ENCODE measurements at places on chromosomes 6 and 20. TPM values are rescaled to one million over a fixed set of nuclear protein-coding genes. Genes with fewer than 3 reads are reported as not detected.

Gene APCDD1L
- 0.99 TPM for polyA plus RNA-seq

DNA sequence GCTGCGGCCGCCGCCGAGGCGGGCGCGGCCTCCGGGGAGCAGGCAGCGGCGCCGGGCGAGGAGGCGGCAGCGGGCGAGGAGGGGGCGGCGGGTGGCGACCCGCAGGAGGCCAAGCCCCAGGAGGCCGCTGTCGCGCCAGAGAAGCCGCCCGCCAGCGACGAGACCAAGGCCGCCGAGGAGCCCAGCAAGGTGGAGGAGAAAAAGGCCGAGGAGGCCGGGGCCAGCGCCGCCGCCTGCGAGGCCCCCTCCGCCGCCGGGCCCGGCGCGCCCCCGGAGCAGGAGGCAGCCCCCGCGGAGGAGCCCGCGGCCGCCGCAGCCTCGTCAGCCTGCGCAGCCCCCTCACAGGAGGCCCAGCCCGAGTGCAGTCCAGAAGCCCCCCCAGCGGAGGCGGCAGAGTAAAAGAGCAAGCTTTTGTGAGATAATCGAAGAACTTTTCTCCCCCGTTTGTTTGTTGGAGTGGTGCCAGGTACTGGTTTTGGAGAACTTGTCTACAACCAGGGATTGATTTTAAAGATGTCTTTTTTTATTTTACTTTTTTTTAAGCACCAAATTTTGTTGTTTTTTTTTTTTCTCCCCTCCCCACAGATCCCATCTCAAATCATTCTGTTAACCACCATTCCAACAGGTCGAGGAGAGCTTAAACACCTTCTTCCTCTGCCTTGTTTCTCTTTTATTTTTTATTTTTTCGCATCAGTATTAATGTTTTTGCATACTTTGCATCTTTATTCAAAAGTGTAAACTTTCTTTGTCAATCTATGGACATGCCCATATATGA lies 3.2 kb downstream of the MARCKS start:
- peak overlapping the region; percentile 100 for H3K4me3 ChIP-seq
- peak overlapping the region; percentile 99 for H3K27ac ChIP-seq
- no peaks in the 10 kb centered on the region for H3K27me3 ChIP-seq
- H3K4me1 ChIP-seq: peaks cover 17% of the 10 kb centered on the region
- DNase-seq: peak; percentile 65

Gene OPRM1
- polyA plus RNA-seq: 0.15 TPM

Gene DEFB124
- 0.26 TPM for polyA plus RNA-seq

Gene CLVS2
- polyA plus RNA-seq: 0.05 TPM

DNA sequence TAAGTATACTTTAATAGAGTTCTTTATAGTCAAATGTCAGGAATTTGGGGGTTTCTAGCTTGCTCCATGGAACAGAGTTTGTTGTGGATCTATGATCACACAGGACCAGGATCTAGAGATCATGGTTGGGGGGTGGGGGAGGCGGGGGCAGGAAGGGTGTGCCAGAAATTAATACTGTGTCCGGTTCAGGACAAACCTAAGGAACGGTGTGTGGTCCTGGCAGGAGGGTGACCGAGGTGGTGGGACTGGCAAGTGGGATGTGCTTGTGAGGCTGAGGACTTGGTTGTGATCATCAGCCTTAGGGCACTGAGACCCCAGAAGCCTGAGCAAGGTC lies 27.9 kb downstream of the GSTA3 start:
- peak overlapping the region; percentile 55 for H3K4me3 ChIP-seq
- H3K27ac ChIP-seq: no peak overlapping the region
- H3K4me1 ChIP-seq: peaks cover 2% of the 10 kb centered on the region

Gene ALDH5A1
- polyA plus RNA-seq: 3.0 TPM

- no peak for DNase-seq
- no peak overlapping the region for H3K27ac ChIP-seq
- no peaks in the 10 kb centered on the region for H3K36me3 ChIP-seq
- no peaks in the 10 kb centered on the region for H3K27me3 ChIP-seq
- no peak overlapping the region for H3K4me3 ChIP-seq
Measured at GRCh38 chr6:149268768-149269167, 48.7 kb upstream of the TAB2 start.

GRCh38 chr6:141521440-141521839 lies 611.3 kb upstream of the GJE1 start:
- no peak for DNase-seq

GRCh38 chr6:3247255-3248146 lies 11.2 kb upstream of the PSMG4 start:
- no peaks in the 10 kb centered on the region for H3K27me3 ChIP-seq
- H3K4me1 ChIP-seq: peaks cover 18% of the 10 kb centered on the region
- peak overlapping the region; percentile 15 for H3K4me3 ChIP-seq
- DNase-seq: peak; percentile 81
- no peaks in the 10 kb centered on the region for H3K36me3 ChIP-seq

Gene C6orf15
- not detected for polyA plus RNA-seq

GRCh38 chr6:130026859-130027258 lies 8.5 kb downstream of the L3MBTL3 start:
- H3K36me3 ChIP-seq: peaks cover 3% of the 10 kb centered on the region
- H3K27me3 ChIP-seq: no peaks in the 10 kb centered on the region
- no peak for DNase-seq
- H3K4me3 ChIP-seq: no peak overlapping the region
- H3K4me1 ChIP-seq: peaks cover 4% of the 10 kb centered on the region
- no peak overlapping the region for H3K27ac ChIP-seq

Gene CYP39A1
- polyA plus RNA-seq: not detected

Gene SYTL3
- polyA plus RNA-seq: 2.0 TPM

Gene OPN5
- not detected for polyA plus RNA-seq

DNA sequence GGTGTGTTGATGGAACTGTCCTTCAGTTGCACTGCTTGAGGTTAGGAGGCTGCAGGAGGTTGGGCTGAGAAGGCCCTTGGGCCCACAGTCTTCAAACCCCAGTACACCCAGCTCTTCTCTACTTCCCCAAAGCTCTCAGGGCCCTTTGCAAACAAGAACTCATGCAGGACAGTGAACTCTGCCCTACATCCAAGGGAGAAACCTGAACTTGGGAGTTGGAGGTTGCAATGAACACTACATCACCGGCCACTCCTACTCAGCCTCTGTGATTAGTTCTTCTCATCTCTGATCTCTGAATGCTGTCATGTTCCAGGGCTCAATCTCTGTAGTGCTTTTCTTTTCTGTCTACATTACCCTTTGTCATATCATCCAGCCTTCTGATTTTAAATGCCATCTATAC lies 148.5 kb upstream of the PDE7B start:
- DNase-seq: no peak
- H3K36me3 ChIP-seq: no peaks in the 10 kb centered on the region
- H3K27me3 ChIP-seq: no peaks in the 10 kb centered on the region
- H3K27ac ChIP-seq: no peak overlapping the region
- H3K4me3 ChIP-seq: no peak overlapping the region

Gene BPIFA1
- polyA plus RNA-seq: not detected

All from SK-N-SH (cell line).